H1 (cell line): ENCODE measurements at places on chromosomes 1 and 21. TPM values are rescaled to one million over a fixed set of nuclear protein-coding genes. Genes with fewer than 3 reads are reported as not detected.

GRCh38 chr1:35935442-35936388, 4.8 kb downstream of the AGO3 start:
- no peak for DNase-seq

DNA sequence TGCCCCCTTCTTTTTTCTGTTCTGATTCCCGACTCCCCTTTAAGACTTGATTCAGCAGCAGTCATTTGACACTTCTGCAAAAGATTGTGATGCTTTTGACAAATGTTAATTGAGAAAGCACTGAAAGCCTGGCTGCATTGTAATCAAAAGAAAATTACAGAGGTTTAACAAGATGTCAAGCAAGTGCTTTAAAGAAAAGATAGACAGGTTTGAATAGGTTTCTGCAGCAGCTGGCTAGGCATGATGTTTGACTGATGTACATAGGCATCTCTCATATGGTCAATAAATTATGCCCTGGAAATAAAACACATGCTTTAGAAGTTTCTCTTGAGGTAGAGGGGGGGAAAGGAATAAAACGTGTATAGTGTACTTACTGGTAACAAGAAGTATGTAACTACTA, 147.8 kb downstream of the ADGRL2 start:
- DNase-seq: no peak

- DNase-seq: no peak
Measured at GRCh38 chr1:209202830-209203532, 380.5 kb upstream of the CAMK1G start.

DNA sequence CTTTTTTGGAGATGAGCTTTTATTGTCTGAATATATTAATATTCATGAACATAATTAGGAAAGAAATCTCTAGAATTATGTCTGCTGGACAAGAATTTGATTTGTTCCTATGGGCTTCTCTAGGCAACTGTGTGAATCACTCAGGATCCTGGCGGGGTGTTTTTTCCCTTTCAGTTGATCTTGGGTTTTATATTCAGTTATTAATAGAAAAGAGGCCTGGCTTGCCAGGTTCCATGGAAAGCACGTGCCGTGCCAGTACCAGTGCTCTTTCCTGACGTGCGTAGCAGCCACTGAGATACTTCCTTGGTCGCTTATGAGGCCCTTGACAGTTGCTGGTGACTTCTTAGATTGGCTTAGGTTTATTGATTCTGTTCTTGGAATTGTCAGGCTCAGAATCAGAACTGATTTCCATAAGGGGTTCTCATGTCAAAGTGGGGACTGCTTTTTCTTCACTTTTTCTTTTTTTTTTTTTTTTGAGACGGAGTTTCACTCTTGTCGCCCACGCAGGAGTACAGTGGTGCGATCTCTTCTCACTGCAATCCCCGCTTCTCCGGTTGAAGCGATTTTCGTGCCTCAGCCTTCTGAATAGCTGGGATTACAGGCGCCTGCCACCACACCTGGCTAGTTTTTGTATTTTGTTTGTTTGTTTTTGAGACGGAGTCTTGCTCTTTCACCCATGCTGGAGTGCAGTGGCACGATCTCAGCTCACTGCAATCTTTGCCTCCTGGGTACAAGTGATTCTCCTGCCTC, 48.7 kb upstream of the KIF1B start:
- no peak for DNase-seq

- DNase-seq: no peak
Measured at GRCh38 chr21:29616209-29616751, 317.6 kb downstream of the BACH1 start.

GRCh38 chr1:164760569-164760968, 201.6 kb downstream of the PBX1 start:
- no peak for DNase-seq

GRCh38 chr1:33641104-33641830, 168.8 kb downstream of the ZSCAN20 start:
- peak; percentile 52 for DNase-seq

DNA sequence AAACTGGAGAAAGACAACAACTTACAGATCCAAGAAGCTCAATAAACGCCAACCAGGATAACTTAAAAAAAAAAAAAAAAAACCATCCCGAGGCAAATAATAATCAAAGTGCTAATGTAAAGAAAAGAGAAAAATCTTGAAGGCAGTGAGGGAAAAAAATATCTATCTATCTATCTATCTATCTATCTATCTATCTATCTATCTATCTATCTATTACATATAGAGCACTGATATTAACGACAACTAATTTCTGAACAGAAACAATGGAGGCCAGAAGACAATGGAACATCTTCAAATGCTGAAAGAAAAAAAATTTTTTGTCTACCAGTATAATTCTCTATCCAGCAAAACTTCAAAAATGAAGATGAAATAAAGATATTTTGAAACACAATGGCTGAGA, 18.0 kb downstream of the PACC1 start:
- no peak for DNase-seq

Gene PLEKHN1
- total RNA-seq: 1.5 TPM in 2 replicates

Gene KLHL12
- 29.9 and 33.3 TPM in 2 replicates for total RNA-seq

Gene TMEM125
- total RNA-seq: 24.6 and 26.5 TPM in 2 replicates

Gene SLC6A17
- 0.28 and 0.29 TPM in 2 replicates for total RNA-seq

Gene CELA3A
- total RNA-seq: not detected in 2 replicates
